ENCODE measurements at places on chromosomes 12 and 14. TPM values are rescaled to one million over a fixed set of nuclear protein-coding genes. Genes with fewer than 3 reads are reported as not detected.

MYO1H gene
- total RNA-seq, result 2.4 TPM

CCDC175 gene
- total RNA-seq, result not detected

RCOR1 gene
- 33.4 TPM for total RNA-seq

CNTN1 gene
- total RNA-seq, result 28.9 TPM

MFAP5 gene
- total RNA-seq, result 125 TPM

SLC25A47 gene
- not detected for total RNA-seq

SRRM4 gene
- total RNA-seq, result 0.10 TPM

KRT6C gene
- total RNA-seq, result 3.5 TPM

ADCY4 gene
- total RNA-seq, result 9.6 TPM

LRFN5 gene
- 11.8 TPM for total RNA-seq

TCL1B gene
- not detected for total RNA-seq

PA2G4 gene
- total RNA-seq, result 88.2 TPM

DBX2 gene
- total RNA-seq, result 0.10 TPM

CLEC7A gene
- total RNA-seq, result 5.8 TPM

All from skin of body (tissue), 3 donors.